SJCRH30 (cell line): ENCODE measurements at places on chromosomes 12 and 14. TPM values are rescaled to one million over a fixed set of nuclear protein-coding genes. Genes with fewer than 3 reads are reported as not detected.

The AICDA gene
- not detected in 2 replicates for total RNA-seq

GRCh38 chr14:56199095-56199981 lies 81.1 kb downstream of the PELI2 start:
- peak; percentile 38 for DNase-seq

DNA sequence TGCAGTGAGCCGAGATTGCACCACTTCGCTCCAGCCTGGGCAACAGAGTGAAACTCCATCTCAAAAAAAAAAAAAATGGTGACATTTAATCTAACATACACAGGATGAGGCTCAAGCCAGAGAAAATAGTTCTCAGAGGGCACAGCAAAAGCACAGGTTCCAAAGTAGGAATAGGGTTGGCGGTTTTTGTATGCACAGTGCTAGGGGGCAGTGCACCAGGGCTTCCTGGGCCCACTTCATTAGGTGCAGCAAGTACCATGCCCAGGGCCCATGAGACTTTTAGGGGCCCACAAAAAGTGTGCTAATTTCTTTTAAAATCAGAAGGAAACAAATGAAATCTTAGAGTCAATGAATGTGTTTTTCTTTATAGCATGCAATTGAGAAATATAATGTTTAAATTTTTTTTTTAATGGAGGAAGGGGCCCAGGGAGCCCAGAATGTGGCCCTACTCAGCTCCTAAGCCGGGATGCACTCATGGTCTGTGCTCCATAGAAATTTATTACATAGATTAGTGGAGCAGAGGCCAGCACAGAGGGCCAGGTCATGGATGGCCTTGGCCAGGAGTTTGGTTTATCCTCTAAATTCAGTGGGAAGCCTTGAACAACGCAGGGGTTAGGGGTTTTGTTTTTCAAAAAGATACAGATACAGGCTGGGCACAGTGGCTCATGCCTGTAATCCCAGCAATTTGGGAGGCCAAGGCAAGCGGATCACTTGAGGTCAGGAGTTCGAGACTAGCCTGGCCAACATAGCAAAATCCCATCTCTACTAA lies 2.3 kb downstream of the AK7 start:
- DNase-seq: no peak

- DNase-seq: no peak
Observed at GRCh38 chr12:49471557-49471956, 67.3 kb upstream of the KCNH3 start.

DNA sequence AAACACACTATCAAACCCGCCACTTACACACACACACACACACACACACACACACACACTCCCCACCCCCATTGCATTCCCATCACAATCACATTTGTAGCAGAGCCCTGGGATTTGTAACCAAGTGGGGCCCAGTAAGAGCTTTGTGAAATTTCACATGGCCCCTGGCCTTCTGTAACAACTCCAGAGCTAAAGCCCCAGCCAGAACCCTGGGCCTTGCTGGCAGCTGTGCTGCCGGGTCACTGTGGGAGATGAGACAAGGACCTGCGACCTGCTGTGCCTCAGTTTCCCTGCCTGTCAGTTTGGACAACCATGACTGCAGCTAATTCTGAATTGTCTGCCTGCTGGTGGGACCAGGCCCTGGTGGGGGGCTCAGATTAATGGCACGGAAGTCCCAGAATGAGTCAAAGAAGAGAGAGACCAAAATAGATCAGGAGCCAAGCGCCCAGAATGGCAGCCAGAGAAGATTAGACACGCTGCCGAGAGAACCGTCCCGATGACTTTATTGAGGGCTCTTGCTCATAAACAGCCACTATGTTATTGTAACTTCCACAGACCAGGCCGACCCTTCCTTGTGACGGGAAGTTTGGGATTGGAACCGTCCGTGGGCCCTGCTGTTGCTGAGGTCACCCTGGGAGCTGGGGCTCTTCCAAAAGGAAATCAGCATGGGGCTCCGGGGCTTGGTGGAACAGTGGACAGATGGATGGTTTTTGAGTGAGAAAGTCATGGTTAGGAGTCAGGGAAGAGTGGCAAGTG lies 123.1 kb downstream of the ZFP36L1 start:
- no peak for DNase-seq
